ENCODE measurements at places on chromosomes 4 and X.

GRCh38 chrX:49192722-49193328 is 6.7 kb upstream of the PRICKLE3 start:
- no peak for DNase-seq

GRCh38 chrX:155086202-155086840 is 15.0 kb downstream of the BRCC3 start:
- no peak for DNase-seq

DNA sequence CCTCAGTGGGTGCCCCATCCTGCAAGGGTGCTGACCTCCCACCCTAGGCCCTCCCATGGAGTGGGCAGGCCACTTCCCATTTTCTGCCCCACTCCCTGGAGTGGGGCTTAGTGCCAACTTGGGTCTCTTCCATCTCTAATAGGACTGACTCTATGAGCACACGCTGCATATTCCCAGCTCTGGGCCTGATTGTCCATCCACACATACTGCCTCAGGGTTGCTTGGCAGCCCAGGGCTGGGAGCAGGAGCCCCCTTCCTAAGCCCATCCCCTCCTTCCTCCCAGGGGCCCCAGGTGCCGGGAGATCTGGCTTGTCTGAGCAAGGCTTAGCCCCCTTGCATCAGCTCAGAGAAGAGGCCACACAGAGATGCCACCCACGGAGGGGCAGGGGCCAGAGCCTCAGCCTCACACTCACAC is 55.1 kb downstream of the PJA1 start:
- no peak for DNase-seq

GRCh38 chrX:154019633-154020528 is at the start of gene IRAK1:
TSS of gene IRAK1 (minus strand) at chrX:154019902. CDS start at chrX:154019812, 90 bp downstream.
- DNase-seq = peak; percentile 30

DNA sequence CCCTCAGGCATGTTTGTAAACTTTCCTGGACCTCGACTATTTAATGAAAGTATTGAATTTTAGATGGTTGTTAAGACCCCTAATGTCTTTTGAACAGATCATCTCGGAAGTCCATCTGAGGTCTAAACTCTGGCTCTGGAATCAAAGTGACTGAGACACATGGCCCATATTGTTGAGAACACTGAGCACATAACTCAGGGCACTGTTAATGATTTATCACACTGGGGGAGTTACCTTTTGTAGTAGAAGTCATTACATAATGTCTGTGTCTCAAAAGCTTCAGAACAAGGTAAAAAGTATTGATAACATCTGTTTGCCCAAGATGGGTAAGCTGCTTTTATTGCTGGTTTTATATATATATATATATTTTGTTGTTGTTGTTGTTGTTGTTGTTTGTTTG is 103.4 kb upstream of the HS3ST1 start:
- DNase-seq = no peak

- no peak for DNase-seq
Observed at GRCh38 chr4:185244763-185245162, 35.4 kb downstream of the SNX25 start.

Data from stimulated activated CD4-positive, alpha-beta T cell treated with anti-CD3 and anti-CD28 coated beads, Interleukin-1b, Interleukin-23, amount 100 ng/mL, for 1 hour (primary cell).